ENCODE measurements at places on chromosomes 5 and 9.
A peak's percentile ranks its signal among the peaks of the same experiment; 100 is the strongest.

DNA sequence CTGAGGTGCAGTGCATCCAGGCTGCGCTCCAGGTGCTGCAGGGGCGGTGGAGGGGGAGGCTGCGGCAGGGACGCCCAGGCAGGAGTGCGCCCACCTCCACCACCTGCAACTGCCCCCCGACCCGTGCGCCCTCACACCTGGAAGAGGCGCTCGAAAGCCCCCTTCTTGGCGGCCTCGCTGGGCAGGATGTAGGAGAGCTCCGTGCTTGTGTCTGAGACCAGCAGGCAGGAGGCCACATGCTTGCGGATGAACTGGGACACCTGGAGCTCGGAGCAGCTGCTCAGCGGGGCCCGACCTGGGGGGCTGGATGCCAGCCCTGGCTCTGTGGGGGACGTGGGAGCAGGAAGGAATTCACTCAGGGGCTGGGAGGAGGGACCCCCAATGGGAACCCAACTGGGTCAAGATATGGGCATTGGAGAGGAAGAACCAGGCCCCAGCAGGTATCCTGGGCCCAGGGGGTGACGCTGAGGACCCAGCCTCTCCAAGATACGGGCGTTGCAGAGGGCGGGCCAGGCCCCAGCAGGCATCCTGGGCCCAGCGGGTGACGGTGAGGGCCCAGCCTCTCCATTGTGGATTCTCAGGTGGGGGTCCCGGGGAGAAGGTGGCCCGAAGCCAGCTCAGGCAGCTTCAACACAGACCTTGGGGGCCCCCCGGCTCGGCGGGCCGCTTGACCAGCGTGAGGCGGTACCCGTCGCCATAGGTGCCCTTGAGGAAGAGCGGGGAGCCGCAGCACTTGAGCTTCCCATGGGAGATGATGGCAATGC, 13.1 kb downstream of the ABCA2 start:
- DNase-seq = no peak

GRCh38 chr5:158773161-158773560, 326.6 kb downstream of the EBF1 start:
- no peak for DNase-seq

GRCh38 chr5:82277987-82278710, at the start of gene RPS23:
RPS23 (minus strand) TSS chr5:82278354; CDS start chr5:82278323, 31 bp downstream.
- DNase-seq = peak; percentile 72

GRCh38 chr9:133323211-133323610, 12.8 kb downstream of the SURF6 start:
- DNase-seq = no peak

DNA sequence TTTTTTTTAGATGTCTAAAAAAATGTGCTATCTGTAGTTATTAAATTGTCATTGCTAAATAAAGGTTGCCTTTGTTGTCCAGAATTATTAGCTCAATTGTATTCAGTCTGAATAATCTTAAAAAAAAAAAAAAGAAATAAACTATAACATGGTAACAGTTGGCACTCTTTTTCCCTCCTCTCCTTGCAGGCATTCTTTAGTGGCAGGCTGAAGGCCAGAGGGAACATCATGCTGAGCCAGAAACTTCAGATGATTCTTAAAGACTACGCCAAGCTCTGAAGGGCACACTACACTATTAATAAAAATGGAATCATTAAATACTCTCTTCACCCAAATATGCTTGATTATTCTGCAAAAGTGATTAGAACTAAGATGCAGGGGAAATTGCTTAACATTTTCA, 87.6 kb upstream of the FAM170A start:
- DNase-seq = no peak

- no peak for DNase-seq
These were observed 99.8 kb downstream of the STRBP start for GRCh38 chr9:123168586-123168985.

DNA sequence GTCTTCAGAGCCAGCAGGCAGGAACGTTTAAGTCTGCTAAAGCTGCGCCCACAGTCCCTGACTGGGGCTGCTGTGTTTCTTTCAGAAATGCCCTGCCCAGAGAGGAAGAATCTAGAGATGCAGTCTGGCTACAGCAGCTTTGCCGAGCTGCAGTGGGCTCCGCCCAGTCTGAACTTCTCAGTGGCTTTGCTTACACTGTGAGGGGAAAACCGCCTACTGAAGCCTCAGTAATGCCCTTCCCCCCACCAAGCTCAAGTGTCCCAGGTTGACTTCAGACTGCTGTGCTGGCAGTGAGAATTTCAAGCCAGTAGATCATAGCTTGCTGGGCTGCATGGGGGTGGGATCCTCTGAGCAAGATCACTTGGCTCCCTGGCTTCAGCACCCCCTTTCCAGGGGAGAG, 78.4 kb downstream of the SREK1 start:
- no peak for DNase-seq

GRCh38 chr9:132723809-132724208, 53.5 kb downstream of the GTF3C4 start:
- DNase-seq = no peak

GRCh38 chr9:114001794-114002261, 76.3 kb downstream of the AMBP start:
- DNase-seq = no peak

GRCh38 chr5:61177716-61178115, 15.4 kb upstream of the SMIM15 start:
- DNase-seq = no peak

DNA sequence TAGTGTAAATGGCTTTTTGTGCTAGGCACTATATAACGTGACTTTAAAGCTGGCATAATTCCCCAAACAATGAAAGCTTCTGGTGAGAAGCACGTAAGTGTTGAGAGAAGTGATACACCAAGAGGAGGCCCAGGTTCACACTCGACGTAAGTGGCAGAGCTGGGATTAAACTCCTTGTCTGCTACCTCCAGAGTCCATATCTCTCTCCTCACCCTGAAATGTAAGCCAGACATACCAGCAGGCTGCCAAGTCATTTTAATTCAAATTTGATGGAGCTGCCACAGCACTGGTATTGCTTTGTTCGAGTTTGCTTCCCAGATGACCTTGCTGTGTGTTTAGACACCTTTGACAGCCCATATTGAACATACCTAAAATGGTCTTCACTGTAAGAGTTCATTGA, 319.7 kb downstream of the GLIS3 start:
- no peak for DNase-seq

- DNase-seq = no peak
These were observed 10.5 kb upstream of the TXN start for GRCh38 chr9:110266795-110267194.
